CMK (cell line): ENCODE measurements at places on chromosomes 7 and 10.

GRCh38 chr10:92849576-92850090 is 1.3 kb downstream of the EXOC6 start:
- DNase-seq = no peak

DNA sequence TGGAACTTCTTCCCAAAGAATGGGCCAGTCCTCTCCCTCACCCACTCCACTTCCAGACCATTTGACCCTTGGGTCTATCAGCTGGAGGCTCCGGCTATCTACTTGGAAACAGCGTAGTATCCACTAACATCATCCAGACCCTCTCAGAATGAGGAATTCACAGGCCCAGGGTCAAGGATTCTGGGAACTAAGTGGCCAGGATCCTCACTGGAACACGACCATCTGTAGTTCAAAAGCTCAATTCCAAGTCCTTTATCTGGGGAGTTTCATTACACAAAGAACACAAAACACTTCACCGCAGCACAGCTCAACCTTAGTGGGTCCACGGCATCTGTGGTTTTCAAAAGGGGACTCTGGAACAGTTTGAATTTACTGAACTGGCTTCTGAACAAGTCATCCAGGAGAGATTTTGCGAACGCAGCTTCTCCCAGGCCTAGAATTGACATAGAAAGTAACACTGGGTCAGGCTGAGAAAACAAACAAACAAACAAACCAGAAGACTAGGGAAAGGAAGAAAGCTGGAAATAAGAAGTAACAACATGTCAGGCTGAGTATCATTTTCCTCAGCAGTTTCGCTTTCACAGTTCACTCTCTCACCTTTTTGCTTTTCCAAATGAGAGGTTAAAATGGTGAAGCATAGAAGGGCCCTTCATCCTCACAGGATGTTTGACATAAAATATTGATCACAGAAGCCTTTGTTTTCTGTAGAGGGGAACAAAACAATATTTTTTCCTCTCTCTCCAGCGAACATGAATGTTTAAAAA is 57.6 kb upstream of the USP6NL start:
- DNase-seq = no peak

GRCh38 chr7:25849500-25850184 is 302.4 kb upstream of the NFE2L3 start:
- no peak for DNase-seq

GRCh38 chr7:87475359-87476178 is at the start of gene ABCB4:
Gene ABCB4, minus strand, starts transcription at chr7:87475680. Its CDS starts 215 bp downstream, at chr7:87475465.
- DNase-seq = no peak

- no peak for DNase-seq
Observed at GRCh38 chr10:11884706-11885423, 61.7 kb downstream of the PROSER2 start.

DNA sequence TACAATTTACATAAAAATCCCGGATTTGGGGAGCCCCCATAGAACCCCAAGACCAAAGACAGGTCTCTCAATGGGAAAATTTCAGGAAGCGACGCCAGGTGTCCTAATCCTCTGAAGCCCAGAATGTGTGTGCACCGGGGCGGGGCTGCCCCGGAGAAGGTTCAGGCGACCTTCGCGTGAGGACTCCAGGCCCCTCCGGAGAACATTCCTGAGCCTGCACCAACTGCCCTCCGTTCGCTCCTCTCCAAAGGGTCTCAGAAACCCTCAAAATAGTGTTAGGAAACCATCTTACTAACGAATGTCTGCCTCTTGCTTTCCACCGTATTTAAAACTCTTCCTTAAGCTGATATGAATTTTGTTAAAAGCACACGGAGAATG is 78.5 kb upstream of the INSIG1 start:
- no peak for DNase-seq

- no peak for DNase-seq
Observed at GRCh38 chr10:128927497-128928161, 539.4 kb upstream of the MGMT start.

- peak; percentile 64 for DNase-seq
Observed at GRCh38 chr10:71796749-71797405, 23.6 kb upstream of the VSIR start.

DNA sequence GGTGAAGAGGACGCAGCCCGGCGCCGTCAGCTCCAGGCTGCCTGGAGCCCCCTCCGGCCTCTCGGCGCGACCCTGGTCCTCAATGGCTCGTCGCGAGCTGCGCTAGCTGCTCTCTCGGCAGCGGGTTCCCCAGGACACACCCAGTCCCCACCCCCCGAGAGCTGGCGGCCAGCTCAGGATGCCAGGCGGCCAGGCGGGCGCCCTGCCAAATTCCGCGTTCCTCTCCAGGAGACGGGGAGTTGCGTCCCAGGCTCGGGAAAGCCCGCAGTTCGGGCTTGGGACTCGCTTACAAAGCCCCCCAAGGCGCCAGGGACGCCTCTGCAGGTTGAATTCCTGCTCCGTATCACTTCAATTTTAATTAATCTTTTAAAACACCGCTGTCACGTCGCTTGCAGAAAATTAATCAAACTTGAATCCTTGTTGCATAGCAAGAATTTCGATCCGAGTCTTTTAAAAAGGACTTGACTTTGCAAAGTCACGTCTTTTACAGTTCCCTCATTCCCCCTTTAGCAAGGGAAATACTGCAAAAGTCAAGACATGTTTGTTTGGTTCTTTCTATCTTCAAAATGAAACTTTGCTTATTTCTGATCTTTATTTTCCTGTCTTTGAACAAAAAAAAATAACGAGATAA is 28.2 kb downstream of the SKIDA1 start:
- no peak for DNase-seq

- no peak for DNase-seq
Observed at GRCh38 chr7:92155108-92155739, 20.9 kb upstream of the CYP51A1 start.

- DNase-seq = no peak
Observed at GRCh38 chr7:41445946-41446345, 256.9 kb downstream of the INHBA start.

GRCh38 chr10:72665925-72666324 is 26.0 kb upstream of the MCU start:
- no peak for DNase-seq

- no peak for DNase-seq
Observed at GRCh38 chr10:122163174-122164022, 107.7 kb upstream of the BTBD16 start.

DNA sequence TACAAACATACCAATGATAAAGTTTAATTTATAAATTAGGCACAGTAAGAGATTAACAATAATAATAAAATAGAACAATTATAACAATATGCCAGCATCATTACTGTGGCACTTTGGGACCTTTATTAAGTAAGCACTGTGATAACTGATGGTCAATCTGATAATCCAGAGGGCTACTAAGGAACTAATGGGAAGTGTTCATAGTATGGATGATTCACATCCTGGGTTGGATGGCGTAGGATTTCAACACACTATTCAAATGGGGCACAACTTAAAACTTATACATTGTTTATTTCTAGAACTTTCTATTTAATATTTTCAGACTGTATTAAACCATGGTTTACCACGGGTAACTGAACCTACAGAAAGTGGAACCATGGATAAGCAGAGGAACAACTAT is 90.8 kb downstream of the KIF20B start:
- no peak for DNase-seq

- peak; percentile 21 for DNase-seq
Observed at GRCh38 chr7:106542550-106543220, 118.3 kb downstream of the CCDC71L start.

GRCh38 chr7:85130702-85131101 is 56.2 kb downstream of the SEMA3D start:
- DNase-seq = no peak

- DNase-seq = peak; percentile 5
Observed at GRCh38 chr7:136359333-136359903, 382.3 kb upstream of the MTPN start.

- DNase-seq = no peak
Observed at GRCh38 chr7:81924494-81924893, 154.6 kb upstream of the HGF start.

DNA sequence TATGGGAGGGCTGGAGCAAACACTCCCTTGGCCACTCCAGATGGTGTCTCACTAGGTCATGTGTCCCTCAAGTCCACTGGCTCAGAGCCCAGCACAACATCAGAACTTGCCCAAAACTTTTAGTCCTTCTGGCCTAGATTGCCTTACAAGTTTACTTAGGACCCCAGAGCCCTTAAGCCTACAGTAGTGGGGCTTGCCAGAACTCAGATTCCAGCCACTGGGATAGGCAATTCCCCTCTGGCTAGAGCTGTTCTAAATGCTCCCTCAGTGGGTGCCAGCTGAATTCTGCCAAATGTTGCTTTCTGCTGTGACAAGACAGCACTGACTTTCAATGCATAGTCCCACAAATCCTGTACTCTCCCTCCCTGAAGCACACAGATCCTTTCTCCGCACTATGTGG is 331.1 kb downstream of the HTR7 start:
- no peak for DNase-seq

DNA sequence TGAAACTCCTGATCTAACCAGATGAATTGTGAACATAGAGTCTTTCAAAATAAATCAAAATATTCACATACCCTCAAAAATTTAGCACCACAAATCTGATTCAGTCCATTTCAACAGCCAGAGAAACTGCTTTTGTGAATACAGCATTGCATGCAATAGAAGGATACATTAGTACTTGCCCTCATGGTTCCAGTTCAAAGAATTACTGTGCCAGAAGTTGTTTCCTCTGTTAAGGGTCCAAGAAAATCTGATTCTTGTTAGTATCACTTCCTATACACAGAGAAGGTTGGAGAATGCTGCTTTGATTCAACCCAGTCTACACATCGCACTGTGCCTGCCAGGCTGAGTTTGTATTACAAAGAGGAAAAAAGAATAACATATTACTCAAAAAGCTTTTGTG is 115.6 kb downstream of the TFEC start:
- no peak for DNase-seq

DNA sequence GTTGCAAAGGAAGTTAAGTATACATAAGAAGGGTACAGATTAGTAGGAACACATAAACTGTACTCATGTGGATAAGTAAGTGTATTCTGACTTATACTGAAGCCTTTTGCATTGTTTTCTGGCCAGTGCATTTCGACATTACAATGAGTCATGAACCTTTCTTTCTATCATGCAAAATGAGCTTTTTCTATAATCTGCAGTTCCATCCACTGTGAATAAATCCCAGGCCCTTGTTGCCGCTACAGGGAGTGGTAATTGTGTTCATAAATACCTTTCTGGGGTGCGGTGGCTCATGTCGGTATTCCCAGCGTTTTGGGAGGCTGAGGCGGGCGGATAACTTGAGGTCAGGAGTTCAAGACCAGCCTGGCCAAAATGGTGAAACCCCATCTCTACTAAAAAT is 858.3 kb downstream of the GRM8 start:
- DNase-seq = no peak

DNA sequence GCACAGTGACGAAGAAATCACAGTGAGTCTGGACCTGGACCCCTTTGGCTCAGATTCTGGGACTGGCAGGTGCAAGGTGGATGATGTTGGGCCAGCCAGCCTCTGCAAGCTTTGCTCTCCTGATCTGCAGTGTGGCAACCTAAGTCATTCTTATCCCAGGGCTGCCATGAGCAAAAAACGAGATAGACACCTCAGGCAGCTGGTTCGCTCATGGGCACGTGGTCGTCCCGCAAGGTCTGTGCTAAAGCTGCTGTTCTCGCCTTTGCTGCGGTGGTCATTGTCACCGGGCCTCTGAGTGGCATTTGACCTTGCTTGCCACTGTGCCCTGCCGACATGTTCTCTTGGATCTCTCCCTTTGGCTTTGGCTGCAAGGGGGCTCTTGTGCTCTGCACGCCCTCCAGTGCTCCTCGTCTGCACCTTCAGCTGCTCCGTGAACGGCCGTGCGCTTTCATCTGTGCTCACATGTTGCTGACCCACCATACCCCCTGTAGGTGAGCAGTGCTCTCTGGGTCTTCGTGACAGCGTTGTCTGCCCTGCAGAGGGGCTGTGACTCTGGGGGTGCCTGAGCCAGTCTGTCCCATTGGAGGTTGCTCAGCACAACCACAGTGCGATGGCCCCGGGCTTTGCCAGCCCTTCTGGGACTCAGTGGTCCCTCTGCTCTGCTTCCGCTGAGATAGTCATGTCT is 317.0 kb downstream of the GLRX3 start:
- DNase-seq = no peak

DNA sequence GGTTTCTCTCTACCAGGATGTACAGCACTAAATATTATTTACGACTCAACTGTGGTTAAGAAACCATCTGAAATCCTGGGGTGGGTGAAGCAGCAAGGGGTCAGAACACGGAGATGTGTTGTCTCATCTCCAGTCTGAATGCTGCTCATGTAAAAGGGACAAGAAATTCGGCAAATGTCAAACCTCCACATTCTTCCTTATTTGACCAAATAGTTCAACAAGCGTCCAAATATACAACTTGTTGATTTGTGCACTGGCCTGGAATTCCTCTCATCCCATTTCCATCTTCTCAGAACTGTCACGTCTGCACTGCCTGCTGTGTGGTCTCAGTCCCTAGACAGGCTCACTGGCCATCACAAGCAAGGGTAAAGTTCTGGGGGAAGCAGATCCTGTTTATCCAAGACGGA is 520.0 kb downstream of the PARD3 start:
- no peak for DNase-seq

DNA sequence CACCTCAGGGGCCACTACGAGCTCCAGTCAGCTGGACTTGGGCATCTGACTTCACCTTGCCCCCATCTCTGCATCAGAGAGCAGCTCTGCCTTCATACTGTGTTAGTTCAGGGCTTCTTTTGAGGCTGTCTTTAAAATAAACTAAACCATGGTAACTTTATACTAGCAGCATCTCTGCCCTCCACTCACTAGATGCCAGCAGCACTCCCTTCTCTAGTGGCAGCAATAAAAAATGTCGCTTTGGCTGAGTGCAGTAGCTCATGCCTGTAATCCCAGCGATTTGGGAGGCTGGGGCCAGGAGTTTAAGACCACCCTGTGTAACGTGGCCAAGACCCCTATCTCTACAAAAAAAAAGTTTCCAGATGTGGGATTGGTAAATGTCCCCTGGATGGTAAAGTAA is 584.4 kb downstream of the INHBA start:
- no peak for DNase-seq

GRCh38 chr10:73941300-73941699 is 30.4 kb downstream of the PLAU start:
- no peak for DNase-seq

DNA sequence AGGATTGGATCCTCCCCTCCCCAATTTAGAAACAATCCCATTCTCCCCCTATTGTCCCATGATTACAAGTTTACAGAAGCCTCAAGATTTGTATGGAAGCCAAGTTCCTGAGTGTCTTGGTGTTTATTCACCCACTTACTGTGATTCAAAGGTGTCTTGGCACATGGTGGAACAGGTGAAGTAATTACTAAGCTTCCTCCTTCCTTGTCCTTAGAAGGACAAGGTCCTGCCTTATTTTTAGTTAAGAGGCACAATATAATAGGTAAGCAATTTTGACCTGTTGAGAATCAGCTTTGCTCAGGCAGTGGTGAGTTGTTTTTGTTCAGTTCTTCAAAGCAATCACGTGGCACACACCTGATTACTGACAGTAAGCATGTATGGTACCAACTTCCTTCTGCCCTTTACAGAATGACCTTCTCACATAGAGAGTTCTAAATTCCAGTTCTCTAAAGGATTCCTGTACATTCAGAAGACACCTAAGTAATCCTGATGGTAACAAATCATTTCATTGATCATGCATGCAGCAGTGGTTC is 60.7 kb upstream of the SLC13A1 start:
- no peak for DNase-seq

GRCh38 chr10:103884681-103885139 is 29.3 kb upstream of the SH3PXD2A start:
- DNase-seq = peak; percentile 27
